ENCODE measurements at places on chromosomes 7 and 10.
A peak's percentile ranks its signal among the peaks of the same experiment; 100 is the strongest.

GRCh38 chr10:64275774-64276173 lies 754.6 kb downstream of the REEP3 start:
- no peak for DNase-seq

DNA sequence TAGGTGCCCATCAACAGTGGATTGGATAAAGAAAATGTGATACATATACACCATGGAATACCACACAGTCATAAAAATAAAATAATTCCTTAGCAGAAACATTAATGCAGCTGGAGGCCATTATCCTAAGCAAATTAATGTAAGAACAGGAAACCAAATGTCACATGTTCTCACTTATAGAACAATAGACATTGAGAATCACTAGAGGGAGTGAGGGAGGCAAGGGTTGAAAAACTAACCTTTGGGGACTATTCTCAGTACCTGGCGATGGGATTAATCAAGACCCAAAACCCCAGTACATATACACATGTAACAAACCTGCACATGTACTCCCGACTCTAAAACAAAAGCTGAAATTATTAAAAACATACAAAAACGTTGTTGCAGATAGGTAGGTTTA lies 222.6 kb downstream of the SEMA3E start:
- DNase-seq = no peak

DNA sequence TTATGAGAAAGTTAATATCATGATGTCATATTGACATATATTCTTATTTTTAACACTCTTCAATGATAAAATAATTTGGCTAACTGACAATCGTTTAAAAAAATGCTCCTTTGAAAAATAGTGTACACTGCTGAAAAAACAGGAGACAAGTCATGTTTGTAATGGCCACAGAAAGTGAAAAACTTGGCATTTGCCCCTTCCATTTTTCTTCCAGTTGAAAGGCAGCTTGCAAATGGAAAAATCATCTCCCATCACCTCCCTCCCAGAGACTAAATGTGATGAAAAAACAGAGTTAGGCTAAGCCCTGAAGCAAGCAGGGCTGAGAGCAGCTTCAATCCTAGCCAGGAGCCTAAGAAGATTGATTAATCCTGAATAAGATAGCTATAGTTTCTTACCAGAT lies 160.4 kb downstream of the SKAP2 start:
- no peak for DNase-seq

GRCh38 chr10:55746002-55746401 lies 615.1 kb downstream of the ZWINT start:
- DNase-seq = no peak

GRCh38 chr7:2195400-2196246 lies 37.1 kb downstream of the MAD1L1 start:
- peak; percentile 95 for DNase-seq

- DNase-seq = no peak
These were observed 2.7 kb downstream of the BICC1 start for GRCh38 chr10:58515291-58515941.

DNA sequence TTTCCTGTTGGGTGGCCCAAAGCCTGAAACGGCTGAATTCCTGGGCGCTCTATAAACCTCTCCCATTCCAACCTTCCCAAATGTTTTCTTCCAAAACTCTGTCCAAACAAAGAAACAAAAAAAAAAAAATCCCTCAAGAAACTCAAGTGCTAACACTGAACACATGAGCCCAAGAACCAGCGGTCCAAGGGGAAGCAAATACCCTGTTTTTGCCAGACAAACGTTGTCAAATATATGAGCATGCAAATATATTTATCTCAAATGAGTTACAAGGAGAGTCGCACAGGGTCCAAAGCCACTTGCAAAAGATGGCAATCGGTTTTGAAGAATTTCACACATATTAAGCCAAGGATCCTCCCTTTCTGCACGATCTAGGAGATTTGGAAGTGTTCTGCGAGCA lies 23.3 kb upstream of the EMX2 start:
- DNase-seq = no peak

GRCh38 chr7:105786520-105787470 lies 89.6 kb downstream of the ATXN7L1 start:
- DNase-seq = no peak

- DNase-seq = no peak
These were observed 398.9 kb downstream of the PHTF2 start for GRCh38 chr7:78197447-78197846.

DNA sequence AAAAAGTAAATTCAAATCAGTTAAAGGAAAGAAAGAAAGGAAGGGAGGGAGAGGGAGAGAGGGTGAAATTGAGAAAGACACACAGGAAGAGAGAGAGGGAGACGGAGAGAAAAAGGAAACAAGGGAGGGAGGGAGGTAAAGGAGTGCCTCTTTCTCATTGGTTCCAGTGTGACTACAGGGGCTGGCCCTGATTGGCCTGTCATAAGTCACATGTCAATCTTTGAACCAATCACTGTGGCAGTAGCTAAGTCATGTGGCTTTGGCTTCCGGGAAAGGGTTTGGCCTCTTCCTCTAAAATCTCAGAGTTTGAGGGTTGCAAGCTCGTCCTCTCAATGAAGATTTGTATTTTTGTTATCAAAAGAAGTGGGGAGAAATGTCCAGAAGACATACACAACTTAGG lies 150.2 kb downstream of the RAB11FIP2 start:
- DNase-seq = no peak

DNA sequence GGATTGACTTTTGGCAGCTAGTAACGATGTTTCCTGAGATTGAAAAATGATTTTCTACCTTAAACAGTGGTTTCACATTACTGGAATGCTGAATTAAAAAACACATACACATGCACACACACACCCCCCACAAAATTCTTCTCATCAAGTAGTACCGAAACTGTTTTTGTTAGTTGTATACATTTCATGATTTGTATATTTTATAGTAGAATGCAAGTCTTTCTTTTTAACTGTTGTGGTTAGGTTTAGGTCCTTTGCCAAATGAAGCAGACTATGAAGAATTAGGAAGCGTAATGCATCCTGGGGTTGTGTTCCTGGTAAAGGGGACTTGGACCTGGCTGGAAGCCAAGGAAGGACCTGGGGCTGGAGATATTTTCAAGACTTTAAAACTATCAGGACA lies 505.8 kb downstream of the SUGCT start:
- no peak for DNase-seq

GRCh38 chr7:81492910-81493309 lies 276.9 kb downstream of the HGF start:
- no peak for DNase-seq

- no peak for DNase-seq
These were observed 26.4 kb upstream of the SRGN start for GRCh38 chr10:69061305-69062161.

GRCh38 chr10:71607082-71607443 lies 112.5 kb downstream of the C10orf105 start:
- no peak for DNase-seq

GRCh38 chr7:135441791-135442190 lies 68.1 kb downstream of the CNOT4 start:
- DNase-seq = no peak

DNA sequence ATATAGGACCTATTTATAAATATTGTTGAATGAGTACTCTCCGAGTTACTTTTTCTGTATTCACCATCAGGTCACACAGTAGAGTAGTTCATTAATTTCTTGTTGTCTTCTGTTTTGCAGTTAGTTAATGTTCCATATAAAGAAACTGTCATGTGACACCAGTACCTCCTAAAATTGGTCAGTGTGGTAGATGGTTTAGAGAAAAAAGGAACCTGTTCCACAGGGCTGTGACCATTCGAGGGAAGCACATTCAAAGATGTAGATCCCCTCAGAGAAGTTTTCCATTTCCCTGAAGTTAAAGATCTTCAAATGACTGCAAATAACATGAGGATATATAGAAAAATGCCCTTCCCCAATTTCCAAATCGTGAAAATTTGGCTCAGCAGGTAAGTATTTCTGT lies 45.7 kb downstream of the PRPF18 start:
- no peak for DNase-seq

DNA sequence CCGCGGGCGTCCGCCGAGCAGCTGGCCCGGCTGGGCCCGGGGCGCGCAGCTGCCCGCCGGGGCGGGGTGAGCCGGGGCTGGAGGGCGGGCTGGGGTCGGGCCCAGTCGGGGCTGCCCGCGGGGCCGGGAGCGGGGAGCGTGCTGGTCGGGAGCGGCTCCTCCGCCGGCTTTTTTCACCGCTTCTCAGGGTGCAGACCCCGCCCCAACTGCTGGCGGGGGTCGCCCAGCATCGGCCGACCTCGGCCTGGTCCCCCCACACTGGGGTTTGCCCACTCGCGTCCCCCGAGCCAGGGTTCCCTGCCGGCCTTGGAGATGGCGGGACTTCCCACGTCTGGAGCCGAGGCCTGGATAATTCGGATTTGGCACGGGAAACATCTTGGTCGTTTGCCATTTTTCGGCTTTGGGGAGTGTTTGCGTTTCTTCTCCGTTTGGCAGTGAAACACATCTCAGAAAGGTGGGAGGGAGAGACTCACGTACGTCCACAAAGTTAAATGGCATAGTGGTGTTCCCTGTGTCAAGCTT lies 432 bp downstream of the TMEM248 start:
- DNase-seq = peak; percentile 48

DNA sequence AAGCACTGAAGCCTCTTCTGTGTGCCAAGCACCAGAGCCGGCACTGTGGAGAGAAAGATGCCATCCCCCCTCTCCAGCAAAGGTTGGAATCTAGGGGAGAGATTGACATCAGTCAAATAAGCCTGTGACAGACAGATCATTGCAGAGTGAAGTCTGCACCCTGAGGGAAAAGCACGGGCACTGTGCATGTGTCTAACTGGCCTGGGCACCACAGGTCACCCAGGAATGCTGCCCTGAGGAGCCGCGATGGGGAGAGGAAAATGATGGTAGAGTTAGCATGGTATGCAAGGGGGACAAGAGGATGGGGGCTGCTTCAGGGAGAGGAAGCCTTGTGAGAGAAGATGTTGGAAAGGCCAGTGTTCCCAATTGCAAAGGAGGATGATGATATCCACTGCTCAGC lies 261.0 kb downstream of the GRID1 start:
- no peak for DNase-seq

DNA sequence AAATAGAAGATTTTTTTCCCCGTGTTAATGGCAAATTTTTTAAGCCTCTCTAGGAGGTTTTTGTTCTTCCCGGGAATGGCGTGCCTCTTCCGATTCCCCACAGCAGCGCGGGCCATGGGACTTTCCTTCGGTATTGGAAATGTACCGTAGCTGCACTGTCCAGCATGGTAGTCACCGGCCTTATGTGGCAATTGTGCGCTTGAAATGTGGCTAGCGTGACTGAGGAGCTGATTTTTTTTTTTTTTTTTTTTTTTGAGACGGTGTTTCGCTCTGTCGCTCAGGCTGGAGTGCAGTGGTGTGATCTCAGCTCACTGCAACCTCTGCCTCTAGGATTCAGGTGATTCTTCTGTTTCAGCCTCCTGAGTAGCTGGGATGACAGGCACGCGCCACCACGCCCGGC lies 938 bp upstream of the TCTN3 start:
- no peak for DNase-seq

- DNase-seq = no peak
These were observed 149.1 kb upstream of the PRKCQ start for GRCh38 chr10:6729071-6729774.

GRCh38 chr7:39672176-39672575 lies 48.8 kb downstream of the RALA start:
- DNase-seq = peak; percentile 16

GRCh38 chr10:114767101-114767985 lies 54.2 kb upstream of the FHIP2A start:
- DNase-seq = no peak

GRCh38 chr10:91198781-91199180 lies 21.7 kb upstream of the PCGF5 start:
- no peak for DNase-seq

GRCh38 chr7:17681965-17682364 lies 258.3 kb downstream of the SNX13 start:
- DNase-seq = no peak

DNA sequence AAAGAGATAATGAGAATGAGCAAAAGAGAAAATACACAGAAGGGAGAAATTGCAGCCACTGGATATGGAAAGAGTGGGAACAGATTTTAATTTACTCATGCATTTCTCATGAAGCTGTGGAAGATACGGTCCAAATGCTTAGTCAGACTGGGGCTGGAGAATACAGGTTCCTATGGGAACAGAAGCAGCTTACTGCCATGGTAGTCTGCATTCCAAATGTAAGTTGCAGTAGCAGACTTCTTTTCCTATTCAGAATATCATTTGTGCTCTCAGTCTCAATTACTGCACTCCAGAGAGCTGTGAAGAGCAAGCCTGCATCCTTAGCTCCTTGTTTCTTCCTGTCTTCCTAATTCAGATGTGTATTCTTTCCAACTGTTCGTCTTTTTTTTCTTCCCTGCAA lies 190.8 kb upstream of the TMEM196 start:
- no peak for DNase-seq

DNA sequence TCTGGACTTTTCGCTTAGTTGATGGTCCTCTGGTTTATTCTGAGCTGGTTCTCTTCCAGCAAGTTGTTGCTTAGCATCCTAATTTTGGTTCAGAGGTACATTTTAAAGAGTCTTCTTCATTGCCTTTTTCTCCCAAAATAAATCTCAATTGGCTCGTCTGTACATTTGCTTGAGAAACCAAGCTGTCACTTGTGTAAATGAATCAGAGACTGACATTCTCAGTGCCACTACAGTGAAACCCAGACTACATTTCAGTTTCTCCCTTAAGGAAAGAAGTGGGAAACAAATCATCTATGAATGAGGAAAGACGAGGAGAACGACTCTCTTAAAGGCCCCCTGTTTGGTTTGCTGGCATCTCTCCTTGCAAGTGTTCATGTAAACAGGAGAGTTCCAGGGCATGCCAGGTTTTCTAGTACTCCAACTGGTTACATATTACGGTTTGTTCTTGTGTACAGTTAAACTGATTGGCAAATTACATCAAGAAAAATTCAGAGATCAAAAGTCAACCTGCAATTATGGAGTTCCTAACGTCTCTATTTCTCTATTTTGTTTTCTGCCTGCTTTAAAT lies 654.6 kb downstream of the SH2D4B start:
- DNase-seq = no peak

DNA sequence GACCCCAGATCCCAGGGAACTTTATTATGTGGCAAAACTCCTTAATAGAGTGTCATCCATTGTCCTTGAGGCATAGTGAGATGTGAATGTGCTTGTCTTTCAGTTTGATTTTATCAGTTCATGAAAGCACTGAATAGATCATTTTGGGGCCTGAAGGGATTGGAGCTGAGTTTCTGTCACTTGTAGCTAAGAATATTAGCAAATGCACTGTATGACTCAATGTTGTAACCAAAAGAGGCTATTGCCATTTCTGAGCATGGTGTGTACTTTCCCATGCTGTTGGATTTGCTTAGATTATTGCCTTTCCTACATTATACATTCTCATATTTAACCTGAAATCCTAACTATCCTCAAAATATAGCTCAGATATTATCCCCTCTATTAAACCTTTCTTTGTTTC lies 130.4 kb downstream of the PRKG1 start:
- DNase-seq = no peak

Data from DMS 273 treated with DMSO at 0.1 percent for 48 hours (cell line).